CD4-positive, alpha-beta memory T cell (primary cell): ENCODE measurements at places on chromosomes 1 and 21. TPM values are rescaled to one million over a fixed set of nuclear protein-coding genes. Genes with fewer than 3 reads are reported as not detected.

TIE1 gene
- polyA plus RNA-seq, result not detected

- no peak for DNase-seq
These were observed 5.9 kb downstream of the PLOD1 start for GRCh38 chr1:11940260-11940921.

GRCh38 chr1:247118946-247119446, 14.8 kb upstream of the ZNF669 start:
- no peak for DNase-seq

DTL gene
- 0.09 TPM for polyA plus RNA-seq

DNA sequence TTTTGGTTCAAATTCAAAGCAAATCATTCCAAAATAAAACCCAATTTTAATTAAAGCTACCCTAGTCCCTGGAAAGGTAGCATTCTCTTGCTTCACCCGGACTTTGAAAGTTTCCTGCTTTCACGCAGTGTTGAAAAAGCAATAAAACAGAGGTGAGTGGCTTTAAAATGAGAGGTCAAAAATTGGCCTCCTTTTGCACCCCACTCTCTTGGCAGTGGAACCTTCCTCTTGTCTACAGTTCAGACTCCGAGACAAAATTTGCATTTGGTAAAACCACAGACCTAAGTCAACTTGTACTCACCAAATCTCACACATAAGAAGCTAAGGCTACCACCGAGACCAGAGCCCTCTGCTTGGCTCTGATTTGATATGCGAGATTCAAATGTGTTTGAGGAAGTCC, 252.7 kb downstream of the TTLL7 start:
- DNase-seq, result no peak

ANKRD35 gene
- polyA plus RNA-seq, result not detected

DNA sequence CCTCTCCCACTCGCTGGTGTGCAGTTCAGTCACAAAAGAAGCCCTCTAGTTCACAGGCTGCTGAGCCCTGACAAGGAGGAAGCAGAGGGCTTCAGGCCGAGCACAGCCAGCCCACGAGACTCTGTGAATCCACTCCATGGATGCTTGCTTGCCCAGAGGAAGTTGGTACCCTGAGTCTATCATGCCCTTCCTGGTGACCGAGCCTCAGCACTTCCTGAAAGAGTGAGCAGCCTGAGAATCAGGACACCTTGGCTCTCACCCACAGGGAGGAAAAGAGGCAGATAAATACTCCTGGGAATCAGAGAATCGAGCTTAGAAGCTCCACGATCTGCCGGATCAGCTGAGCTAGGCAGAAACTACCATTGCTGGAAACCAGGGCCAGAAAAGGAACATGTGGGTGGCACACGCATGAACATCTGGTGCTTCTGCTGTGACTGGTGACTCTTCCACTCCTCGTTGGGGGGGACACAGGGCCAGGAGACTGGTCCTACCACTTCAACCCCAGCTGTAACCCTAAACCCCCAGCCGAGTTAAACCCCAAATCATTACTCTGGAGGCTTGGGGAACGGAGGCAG, 376.3 kb upstream of the CAMK1G start:
- DNase-seq, result no peak

TMEM183A gene
- polyA plus RNA-seq, result 53.9 TPM

- DNase-seq, result no peak
These were observed 71.4 kb upstream of the RAB4A start for GRCh38 chr1:229199261-229200243.

- DNase-seq, result peak; percentile 96
These were observed 5.5 kb downstream of the TNFRSF25 start for GRCh38 chr1:6460301-6461050.

- no peak for DNase-seq
These were observed 52.2 kb upstream of the PRDX6 start for GRCh38 chr1:173424782-173425407.
